ENCODE measurements at places on chromosomes 4 and X.

- no peak for DNase-seq
Observed at GRCh38 chr4:115249808-115250207, 136.4 kb upstream of the NDST4 start.

DNA sequence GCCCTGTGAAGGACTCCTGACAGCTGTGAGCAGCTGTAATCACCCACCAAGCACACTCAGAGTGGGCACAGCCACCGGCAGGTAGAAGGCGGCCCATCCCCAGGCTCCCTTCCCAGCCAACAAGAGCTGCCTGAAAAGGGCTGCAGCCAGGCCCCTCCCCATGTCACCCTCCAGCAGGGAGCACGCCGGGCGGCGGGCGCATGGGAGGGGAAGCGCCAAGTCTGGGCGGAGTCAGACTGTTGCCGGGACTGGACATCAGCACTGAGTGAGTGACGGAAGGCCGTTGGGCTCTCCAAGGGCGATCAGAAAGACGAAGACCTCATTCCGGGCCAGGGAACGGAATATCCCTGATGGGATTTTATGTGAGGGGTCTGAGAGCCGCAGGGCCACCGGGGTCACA is 82.1 kb downstream of the PPP2R2C start:
- no peak for DNase-seq

GRCh38 chr4:48683784-48684666 is 96.1 kb downstream of the FRYL start:
- DNase-seq: peak; percentile 80

DNA sequence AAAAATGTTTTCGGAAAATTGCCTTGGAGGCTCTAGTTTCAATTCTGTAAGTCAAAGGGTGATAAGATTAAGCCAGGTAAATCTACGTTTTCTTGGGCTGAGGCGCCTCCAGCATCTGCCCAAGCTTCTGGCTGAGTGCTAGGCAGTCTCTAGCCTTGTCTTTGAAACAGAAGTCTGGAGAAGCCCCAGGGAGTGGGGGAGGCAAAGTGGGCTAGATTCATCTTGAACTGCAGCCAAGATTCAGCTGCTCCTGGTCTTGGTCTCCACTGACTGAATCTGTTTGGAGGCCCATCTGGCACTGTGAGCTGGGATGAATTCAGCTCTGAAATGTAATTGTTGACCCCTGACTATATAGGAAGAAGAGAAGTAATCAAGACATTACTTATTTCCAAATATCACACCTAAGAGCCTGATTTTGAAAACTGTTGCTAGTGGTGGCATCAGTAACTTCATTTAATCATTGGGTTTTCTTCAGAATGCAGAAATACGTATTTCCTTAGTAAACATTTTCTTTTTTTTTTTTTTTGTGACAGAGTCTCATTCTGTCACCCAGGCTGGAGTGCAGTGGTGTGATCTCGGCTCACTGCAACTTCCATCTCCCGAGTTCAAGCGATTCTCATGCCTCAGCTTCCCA is 187.3 kb upstream of the LEF1 start:
- no peak for DNase-seq

DNA sequence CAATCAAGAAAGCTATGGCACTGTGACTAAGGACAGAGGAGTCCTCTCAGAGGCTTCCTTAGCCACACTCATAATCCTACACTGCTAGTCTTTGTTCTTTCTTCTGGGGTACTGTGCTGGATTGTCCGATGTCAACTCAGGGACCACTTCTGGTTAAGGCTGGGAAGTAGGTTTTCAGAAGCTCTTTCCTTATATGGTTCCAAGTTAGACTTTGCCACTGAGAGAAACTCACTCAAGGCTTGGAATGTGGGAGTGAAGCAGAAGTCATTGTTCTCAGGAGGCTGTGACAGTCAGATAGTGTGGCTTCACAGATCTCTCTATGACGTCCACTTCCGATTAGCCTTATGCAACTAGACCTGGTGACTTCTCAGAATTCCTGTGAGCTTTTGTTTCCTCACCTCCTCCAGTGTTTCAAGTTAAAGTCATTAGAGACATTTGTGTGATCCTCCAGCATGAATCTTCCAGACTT is 317.3 kb upstream of the F9 start:
- no peak for DNase-seq

- no peak for DNase-seq
Observed at GRCh38 chrX:112774651-112775293, 65.9 kb downstream of the AMOT start.

DNA sequence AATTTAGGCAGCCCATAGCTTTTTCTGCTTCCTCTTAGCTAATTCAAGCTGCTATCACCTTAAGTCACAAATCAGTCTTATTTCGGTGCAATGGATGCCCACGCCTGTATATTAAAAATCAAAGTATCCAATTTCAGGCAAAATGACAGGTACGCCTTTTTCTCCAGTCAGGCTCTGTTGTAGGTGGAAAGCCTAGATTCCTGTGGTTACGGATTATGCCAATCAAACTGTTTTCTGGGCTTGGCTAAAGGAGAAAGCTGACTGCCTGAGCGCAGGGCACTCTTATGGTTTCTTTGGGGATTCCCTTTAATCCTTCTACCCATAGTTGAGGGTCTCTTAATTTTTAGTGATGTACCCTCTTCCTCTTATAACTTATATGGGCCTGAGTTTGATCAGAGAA is 550.5 kb downstream of the PDHA2 start:
- DNase-seq: no peak

- no peak for DNase-seq
Observed at GRCh38 chrX:117093319-117093718, 630.5 kb upstream of the CT83 start.

- DNase-seq: no peak
Observed at GRCh38 chrX:117765211-117765610, 351.4 kb downstream of the KLHL13 start.

GRCh38 chrX:51494409-51494808 is 2.0 kb downstream of the NUDT11 start:
- no peak for DNase-seq
